ENCODE measurements at places on chromosomes 3 and 15.

GRCh38 chr15:69648775-69649735 is 196.4 kb downstream of the RPLP1 start:
- no peak for DNase-seq

GRCh38 chr15:33027306-33028035 is 167.0 kb downstream of the FMN1 start:
- DNase-seq: no peak

- peak; percentile 88 for DNase-seq
Observed at GRCh38 chr3:48565591-48566400, 2.2 kb upstream of the UCN2 start.

- no peak for DNase-seq
Observed at GRCh38 chr15:100108846-100109245, 232.9 kb downstream of the ADAMTS17 start.

DNA sequence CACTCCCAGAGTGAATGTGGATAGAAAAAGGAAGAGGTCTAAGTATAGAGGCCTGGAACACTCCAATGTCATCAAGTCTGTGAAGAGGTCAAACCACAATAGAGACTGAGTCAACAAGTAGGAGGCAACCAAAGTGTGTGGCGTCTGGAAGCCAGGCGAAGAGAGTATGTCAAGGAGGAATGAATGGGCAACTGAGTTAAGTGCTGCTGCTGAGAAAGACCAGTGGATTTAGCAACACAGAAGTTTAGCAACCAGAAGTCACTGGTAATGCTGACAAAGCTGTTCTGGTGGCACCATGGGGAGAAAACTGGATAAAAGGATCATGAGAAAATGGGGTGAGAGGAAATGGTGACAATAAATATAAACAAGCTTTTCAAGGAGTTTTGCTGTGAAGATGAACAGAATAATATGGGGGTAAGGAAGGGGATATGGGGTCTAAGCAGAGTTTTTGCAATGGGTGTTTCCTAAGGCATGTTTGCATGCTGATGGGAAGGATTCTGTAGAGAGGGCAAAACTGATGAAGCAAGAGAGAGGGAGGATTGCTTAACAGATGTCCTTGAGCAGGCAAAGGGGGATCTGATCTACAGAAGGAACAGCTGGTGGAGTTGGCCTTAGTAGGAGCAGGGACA is 38.4 kb downstream of the PCOLCE2 start:
- peak; percentile 92 for DNase-seq

GRCh38 chr3:180280555-180280954 is 243.8 kb upstream of the PEX5L start:
- DNase-seq: no peak

GRCh38 chr3:24361623-24362022 is 133.0 kb downstream of the THRB start:
- no peak for DNase-seq

DNA sequence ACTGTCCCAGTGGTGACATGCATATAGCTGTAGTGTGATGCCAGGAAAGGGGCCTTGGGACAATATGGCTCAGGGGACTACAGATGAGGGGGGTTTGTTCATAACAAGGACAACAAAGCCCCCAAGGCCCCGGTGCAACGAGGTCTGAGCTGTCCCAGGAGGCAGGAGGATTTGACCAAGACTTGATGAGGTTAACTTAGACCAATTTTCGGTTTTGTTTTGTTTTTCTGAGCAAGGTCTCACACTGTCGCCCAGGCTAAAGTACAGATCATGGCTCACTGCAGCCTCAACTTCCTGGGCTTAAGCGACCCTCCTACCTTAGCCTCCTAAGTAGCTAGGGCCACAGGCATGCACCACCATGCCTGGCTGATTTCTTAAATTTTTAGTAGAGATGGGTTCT is 23.8 kb downstream of the EFCAB12 start:
- DNase-seq: no peak

GRCh38 chr15:64751464-64751863 is 23.9 kb downstream of the RBPMS2 start:
- no peak for DNase-seq

- DNase-seq: no peak
Observed at GRCh38 chr3:140974900-140975299, 33.3 kb downstream of the SLC25A36 start.

DNA sequence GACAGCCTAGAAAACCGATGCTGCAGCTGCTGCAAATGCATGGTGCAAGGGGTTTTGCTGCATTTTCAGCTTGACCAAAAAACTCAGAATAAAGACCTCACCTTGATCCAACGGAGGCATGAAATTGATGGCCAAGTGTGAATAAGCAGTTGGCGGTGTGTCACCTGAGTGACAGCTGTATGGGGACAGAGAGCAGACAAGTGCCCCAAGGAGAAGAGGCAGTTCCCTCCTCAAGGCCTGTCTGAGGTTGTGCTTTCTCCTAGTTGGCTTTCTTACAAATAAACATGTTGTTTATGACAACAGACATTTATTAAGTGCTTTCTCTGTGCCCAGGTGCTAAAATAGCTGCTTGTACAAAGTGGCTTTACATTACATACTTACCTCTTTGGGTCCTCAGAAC is 10.3 kb downstream of the PGPEP1L start:
- DNase-seq: no peak

- no peak for DNase-seq
Observed at GRCh38 chr3:195597848-195598247, 14.1 kb upstream of the APOD start.

GRCh38 chr3:40211579-40211978 is 97.9 kb upstream of the EIF1B start:
- peak; percentile 66 for DNase-seq

DNA sequence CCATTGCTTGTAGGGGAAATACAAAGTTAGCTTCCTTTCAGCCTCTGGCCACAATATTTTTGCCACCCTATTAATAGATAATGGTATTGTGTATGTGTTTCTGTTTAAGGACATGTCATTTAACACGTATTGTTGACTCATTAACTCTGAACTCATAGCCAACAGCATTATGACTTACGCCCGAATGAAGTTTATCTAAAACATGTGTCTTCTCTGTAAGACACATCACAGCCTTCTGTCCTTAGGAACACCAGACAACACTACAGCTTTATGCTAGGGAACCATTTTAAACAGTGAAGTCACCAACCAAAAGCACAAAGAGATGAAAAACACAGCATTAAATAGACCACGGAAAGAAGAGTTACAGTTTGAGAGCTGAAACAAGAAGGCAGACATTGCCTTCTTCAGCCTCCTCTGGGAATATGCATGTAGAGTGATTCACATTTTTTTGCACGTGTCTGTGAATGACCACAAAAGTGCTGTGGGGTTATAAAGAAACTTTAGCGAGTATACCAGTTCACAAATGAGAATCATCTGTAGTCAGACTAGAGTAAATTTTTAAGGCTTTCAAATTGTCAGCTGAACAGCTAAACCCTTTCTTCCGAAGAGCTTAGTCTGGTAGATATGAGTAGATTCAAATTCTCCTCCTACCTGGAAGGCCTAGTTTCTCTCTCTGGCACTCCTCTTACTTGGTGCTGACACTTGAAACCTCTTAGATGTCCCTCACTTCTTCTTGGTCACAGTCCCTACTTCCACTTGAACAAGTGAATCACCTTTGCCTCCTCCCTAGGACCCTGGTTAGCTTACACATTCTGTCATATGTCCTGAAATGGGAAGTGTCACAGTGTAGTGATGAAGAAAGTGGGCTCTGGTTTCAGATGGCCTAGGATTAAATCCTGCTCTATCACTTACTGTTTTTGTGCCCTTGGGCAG is 32.2 kb downstream of the MCTP2 start:
- no peak for DNase-seq

All from A172 (cell line).